Breast epithelium (tissue), 4 donors: ENCODE measurements at places on chromosomes 6 and 20. TPM values are rescaled to one million over a fixed set of nuclear protein-coding genes. Genes with fewer than 3 reads are reported as not detected.

DNA sequence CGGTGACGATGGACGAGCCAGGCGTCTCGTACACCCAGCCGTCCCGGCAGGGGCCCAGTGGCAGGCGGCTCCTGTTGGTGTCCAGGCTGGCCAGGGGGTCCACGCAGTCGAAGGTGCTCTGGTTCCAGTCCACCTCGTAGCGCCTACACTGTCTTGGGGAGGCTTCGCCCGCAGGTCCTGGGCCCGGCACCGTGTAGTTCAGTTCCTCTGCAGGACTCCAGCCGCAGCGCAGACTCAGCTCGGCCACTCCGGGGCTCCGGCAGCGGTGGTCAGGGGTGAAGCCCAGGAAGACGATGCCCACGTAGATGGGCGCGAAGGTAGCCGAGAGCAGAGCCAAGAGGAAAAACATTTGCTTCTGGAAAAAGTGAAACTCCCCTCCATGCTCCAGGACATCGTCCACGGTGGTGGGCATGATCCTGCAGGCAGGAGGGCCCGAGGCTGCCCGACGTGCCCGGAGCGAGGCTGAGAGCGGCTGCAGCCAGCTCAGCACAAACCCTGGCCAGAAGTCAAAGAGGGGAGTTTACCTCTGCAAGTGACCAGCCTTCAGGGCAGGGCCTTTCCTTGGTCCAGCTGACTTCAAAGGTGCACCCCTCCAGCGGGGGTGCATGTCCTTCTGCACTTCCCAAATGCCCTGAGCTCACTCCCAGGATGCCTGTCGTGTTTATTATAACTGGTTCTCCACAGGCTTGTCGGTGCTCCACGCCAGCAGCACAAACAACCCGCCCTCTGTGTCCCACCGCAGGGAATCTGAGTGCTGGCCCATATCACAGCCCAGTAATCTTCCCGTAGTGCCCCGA lies at the start of gene SLC22A2:
Gene SLC22A2 (minus strand): TSS at position 476 of the 797 bp plus-strand sequence. CDS start 64 bp downstream, at position 412.
- no peaks in the 10 kb centered on the region for H3K36me3 ChIP-seq
- no peaks in the 10 kb centered on the region for H3K4me1 ChIP-seq
- no peaks in the 10 kb centered on the region for H3K27me3 ChIP-seq
- no peak within 1 kb of the TSS for H3K4me3 ChIP-seq

GRCh38 chr6:108763931-108764579 lies 84.2 kb upstream of the ARMC2 start:
- no peak for DNase-seq
- no peaks in the 10 kb centered on the region for H3K27me3 ChIP-seq
- no peaks in the 10 kb centered on the region for H3K4me1 ChIP-seq

The ACOT13 gene
- 8.2 TPM for total RNA-seq

DNA sequence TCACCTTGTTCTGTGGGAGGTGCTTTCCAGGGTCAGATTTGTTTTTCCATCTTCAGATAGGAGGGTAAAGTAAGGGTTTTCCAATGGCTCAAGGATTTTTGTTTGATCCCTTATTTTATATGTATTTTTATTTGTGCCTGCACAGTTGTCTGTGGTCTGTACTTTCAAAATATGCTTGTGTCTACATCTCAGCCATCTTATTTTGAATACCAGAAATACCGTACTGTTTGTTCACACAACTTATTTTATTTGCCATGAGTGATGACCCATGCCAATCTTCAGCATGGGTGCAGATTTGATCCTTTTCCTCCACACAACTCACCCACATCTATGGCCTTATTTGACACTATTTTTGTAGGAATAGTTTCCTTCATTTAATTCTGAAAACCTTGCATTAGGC lies 72.2 kb upstream of the PTCHD4 start:
- no peak overlapping the region for H3K4me3 ChIP-seq
- DNase-seq: no peak

- no peaks in the 10 kb centered on the region for H3K4me1 ChIP-seq
- no peak overlapping the region for H3K4me3 ChIP-seq
- H3K27ac ChIP-seq: no peak overlapping the region
- DNase-seq: no peak
- H3K36me3 ChIP-seq: no peaks in the 10 kb centered on the region
Observed at GRCh38 chr20:10784554-10785183, 110.9 kb upstream of the JAG1 start.

GRCh38 chr6:150692604-150693003 lies 92.9 kb downstream of the PLEKHG1 start:
- H3K4me3 ChIP-seq: no peak overlapping the region
- H3K4me1 ChIP-seq: no peaks in the 10 kb centered on the region
- H3K27me3 ChIP-seq: no peaks in the 10 kb centered on the region
- no peak for DNase-seq
- no peak overlapping the region for H3K27ac ChIP-seq

GRCh38 chr20:57769756-57770155 lies 59.9 kb upstream of the PMEPA1 start:
- H3K4me1 ChIP-seq: no peaks in the 10 kb centered on the region
- no peak overlapping the region for H3K4me3 ChIP-seq
- DNase-seq: no peak
- H3K27me3 ChIP-seq: no peaks in the 10 kb centered on the region
- H3K27ac ChIP-seq: no peak overlapping the region

DNA sequence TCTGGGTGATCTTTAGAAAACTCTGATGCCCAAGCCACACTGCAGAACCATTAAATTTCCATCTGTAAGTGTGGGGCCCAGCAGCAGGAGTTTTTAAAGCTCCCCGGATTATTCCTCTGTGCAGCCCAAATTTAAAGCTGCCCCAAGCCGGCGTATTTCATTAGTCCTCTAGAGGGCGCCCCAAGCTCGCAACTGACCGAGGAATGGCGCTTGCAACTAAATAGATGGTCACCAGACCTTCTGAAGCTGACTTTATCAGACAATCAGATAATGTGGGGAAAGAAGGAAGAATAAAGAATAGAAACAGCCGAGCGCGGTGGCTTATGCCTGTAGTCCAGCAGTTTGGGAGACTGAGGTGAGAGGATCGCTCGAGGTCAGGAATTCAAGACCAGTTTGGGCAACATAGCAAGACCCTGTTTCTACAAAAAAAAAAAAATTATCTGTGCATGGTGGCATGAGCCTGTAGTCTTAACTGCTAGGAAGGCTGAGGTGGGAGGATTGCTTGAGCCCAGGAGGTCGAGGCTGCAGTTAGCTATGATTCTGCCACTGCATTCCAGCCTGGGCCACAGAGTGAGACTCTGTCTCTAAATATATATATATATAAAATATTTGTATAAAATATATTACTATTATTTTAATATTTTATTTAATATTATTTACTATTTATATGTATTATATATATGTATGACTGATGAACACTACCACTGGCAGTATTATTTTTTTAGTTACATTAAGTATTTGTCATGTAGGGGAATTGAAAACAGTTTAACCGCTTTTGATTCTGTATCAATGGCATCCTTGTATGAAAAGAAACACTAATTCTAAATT lies 56.0 kb downstream of the OTOR start:
- peaks cover 66% of the 10 kb centered on the region for H3K27me3 ChIP-seq
- DNase-seq: no peak
- no peaks in the 10 kb centered on the region for H3K4me1 ChIP-seq
- H3K27ac ChIP-seq: no peak overlapping the region
- H3K4me3 ChIP-seq: no peak overlapping the region
- no peaks in the 10 kb centered on the region for H3K36me3 ChIP-seq

The AKAP7 gene
- total RNA-seq: 14.4 TPM

- peak overlapping the region; percentile 69 for H3K27ac ChIP-seq
- no peaks in the 10 kb centered on the region for H3K36me3 ChIP-seq
- H3K4me3 ChIP-seq: no peak overlapping the region
Observed at GRCh38 chr6:436308-437036, 44.9 kb downstream of the IRF4 start.

DNA sequence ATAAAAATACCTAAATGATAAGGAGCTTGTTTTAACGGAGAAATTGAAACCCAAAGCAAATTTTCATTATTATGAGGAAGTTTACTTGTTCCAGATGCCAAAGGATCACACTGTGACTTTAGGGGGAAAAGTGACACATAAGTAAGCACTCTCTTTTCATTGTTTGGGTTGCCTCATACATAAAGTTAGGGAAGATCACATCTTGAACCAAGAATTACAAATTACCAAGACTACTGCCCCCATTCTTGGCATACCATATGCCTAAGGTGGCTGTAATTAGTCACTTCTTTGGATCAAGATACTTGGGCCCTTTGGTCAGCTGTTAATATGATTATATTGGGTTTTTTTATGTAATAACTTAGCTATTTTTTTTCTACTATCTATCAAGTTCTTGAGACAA lies 269.0 kb downstream of the COL12A1 start:
- H3K27me3 ChIP-seq: no peaks in the 10 kb centered on the region
- no peaks in the 10 kb centered on the region for H3K36me3 ChIP-seq
- H3K27ac ChIP-seq: no peak overlapping the region
- DNase-seq: no peak
- no peak overlapping the region for H3K4me3 ChIP-seq

GRCh38 chr6:16776394-16777017 lies 15.2 kb upstream of the ATXN1 start:
- no peaks in the 10 kb centered on the region for H3K27me3 ChIP-seq
- no peaks in the 10 kb centered on the region for H3K4me1 ChIP-seq
- no peak for DNase-seq
- H3K36me3 ChIP-seq: no peaks in the 10 kb centered on the region

- no peak for DNase-seq
- H3K27me3 ChIP-seq: no peaks in the 10 kb centered on the region
- no peak overlapping the region for H3K27ac ChIP-seq
- H3K4me1 ChIP-seq: no peaks in the 10 kb centered on the region
Observed at GRCh38 chr6:16274483-16274882, 36.1 kb downstream of the GMPR start.

GRCh38 chr20:41307021-41307420 lies 10.5 kb downstream of the ZHX3 start:
- H3K36me3 ChIP-seq: no peaks in the 10 kb centered on the region
- peaks cover 7% of the 10 kb centered on the region for H3K4me1 ChIP-seq
- no peak overlapping the region for H3K27ac ChIP-seq
- no peaks in the 10 kb centered on the region for H3K27me3 ChIP-seq
- no peak overlapping the region for H3K4me3 ChIP-seq

DNA sequence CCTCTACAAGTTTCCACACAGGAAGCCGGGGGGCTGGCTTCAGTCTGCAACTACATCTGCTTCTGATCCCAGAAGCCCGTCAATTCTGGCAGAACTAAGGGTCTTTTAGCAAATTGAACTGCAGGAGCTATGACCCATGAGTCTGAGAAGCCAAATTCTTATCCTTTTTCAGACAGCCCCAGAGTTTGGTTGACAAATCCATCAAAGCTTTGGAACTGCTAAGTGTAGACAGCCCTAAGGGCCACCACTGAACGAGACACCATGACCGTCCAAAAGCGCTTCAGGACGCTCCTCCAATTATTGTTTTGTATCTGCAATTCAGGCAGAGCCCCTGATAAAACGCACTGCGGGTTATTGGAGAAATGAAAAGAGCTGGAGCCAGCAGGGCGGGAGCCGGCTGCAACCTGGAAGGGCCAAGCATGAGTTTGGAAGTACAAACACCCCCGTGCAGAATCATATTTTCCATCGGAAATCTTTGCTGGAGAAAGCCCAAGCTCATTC lies 67.1 kb downstream of the GNAS-AS1 start:
- no peak for DNase-seq
- peaks cover 3% of the 10 kb centered on the region for H3K27me3 ChIP-seq
- no peaks in the 10 kb centered on the region for H3K36me3 ChIP-seq
- no peaks in the 10 kb centered on the region for H3K4me1 ChIP-seq
- no peak overlapping the region for H3K4me3 ChIP-seq

The LINC00237 gene
- not detected for total RNA-seq

GRCh38 chr6:42166444-42167141 lies 6.6 kb upstream of the GUCA1A start:
- no peak overlapping the region for H3K4me3 ChIP-seq
- no peaks in the 10 kb centered on the region for H3K4me1 ChIP-seq

DNA sequence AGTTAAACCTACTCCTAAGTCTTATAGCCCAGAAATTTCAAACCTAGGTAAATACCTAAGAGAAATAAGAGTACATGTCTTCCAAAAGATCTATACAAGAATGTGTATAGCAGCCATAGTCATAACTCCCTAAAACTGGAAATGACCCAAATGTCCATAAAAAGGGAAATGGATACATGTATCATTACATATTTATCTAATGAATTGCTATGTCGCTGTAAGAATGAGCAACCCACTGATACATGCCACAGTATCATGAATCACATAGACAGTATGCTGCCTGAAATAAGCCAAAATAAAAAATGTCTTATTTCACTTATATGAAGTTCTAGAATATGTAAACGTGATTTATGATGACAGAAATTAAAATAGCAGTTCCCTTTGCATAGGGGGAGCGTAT lies 679.5 kb downstream of the MAFB start:
- H3K4me1 ChIP-seq: no peaks in the 10 kb centered on the region
- no peak overlapping the region for H3K4me3 ChIP-seq
- DNase-seq: no peak
- no peaks in the 10 kb centered on the region for H3K36me3 ChIP-seq
- H3K27ac ChIP-seq: no peak overlapping the region

GRCh38 chr6:165925474-165926156 lies 242.0 kb downstream of the TBXT start:
- no peaks in the 10 kb centered on the region for H3K27me3 ChIP-seq
- no peak overlapping the region for H3K27ac ChIP-seq
- H3K4me1 ChIP-seq: no peaks in the 10 kb centered on the region
- DNase-seq: no peak

The PIM1 gene
- 56.0 TPM for total RNA-seq

DNA sequence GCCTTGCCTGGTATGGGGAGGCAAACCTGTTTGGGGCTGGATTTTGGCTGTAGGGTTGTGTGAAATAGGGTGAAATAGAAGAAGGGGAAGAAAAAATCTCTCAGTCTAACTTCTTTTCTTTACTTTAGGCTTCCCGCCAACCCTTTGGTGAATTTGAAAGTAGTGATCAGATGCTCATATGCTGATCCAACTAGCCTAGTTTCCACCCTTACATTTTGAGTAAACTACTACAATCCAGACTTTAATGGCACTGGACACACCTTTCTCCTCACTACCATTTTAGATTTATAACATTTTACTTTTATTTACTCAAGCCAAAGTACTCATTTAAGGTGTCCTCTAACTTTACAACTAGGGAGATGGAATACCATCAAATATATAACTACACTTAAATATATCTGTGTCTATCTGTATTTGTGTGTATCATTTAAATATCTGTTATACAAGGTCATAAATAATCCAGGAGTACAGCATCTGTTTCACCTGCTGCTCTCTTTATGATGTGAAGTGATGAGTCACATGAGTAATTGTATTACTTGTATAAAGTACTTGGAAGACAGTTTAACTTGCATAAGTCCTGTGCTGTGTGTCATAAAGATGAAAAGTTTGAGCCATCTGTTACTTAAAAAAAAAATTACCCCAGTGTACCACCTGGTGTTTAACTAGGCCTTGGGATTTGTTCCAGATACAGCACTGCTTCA lies 172.1 kb downstream of the CDKAL1 start:
- no peaks in the 10 kb centered on the region for H3K36me3 ChIP-seq
- no peak overlapping the region for H3K4me3 ChIP-seq
- H3K27me3 ChIP-seq: no peaks in the 10 kb centered on the region
- H3K4me1 ChIP-seq: no peaks in the 10 kb centered on the region
- no peak overlapping the region for H3K27ac ChIP-seq
